SW 1271 (cell line): ENCODE measurements at places on chromosomes 4 and X.

DNA sequence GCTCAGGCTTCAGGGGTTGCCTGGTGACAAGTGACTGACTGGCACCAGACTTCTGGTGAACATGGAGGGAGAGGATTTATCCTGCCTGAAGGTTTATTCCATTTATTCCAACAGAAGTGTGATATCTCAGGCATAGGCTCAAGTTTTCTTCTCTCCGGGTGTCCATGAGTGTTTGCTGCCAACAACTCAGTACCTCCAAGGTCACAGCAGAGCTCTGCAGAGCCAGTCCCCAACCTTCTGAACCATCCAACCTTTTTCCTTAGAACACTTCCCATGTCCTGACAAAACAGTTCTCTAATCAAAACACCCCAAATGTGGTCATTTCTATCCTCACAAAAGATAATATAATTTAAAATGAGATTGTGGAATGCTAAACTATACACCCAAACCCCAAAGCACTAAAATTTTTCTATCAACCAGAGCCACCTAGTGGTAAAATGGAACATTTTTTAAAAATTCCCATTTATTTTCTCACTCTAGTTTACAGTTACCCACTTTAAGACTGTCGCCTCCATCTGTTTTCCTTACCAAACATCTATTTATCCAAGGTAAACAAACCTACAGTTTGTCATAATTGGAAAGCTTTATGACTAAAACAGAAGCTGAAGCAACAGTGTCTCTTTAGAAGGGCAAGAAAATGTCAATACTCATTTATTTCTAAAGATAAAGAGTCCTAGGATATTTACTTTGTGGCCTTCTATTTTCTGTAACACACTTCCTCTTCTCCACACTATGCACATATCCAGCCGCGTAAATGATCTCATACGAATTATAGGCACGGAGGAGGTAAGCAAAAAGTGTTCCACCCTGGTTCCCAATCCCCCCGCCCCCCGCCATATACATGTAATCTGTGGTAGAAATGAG lies 39.5 kb downstream of the TMEM154 start:
- DNase-seq = no peak

GRCh38 chr4:48268956-48269860 lies at the start of gene TEC:
Gene TEC, minus strand, starts transcription at chr4:48269838. Its CDS starts 41,224 bp downstream, at chr4:48228614.
- DNase-seq = peak; percentile 74

GRCh38 chrX:6026980-6027379 lies 201.7 kb downstream of the NLGN4X start:
- DNase-seq = no peak

GRCh38 chrX:11212741-11213140 lies 80.5 kb upstream of the AMELX start:
- DNase-seq = no peak
